ENCODE measurements at places on chromosomes 7 and 10. TPM values are rescaled to one million over a fixed set of nuclear protein-coding genes. Genes with fewer than 3 reads are reported as not detected.

TMEM196 gene
- not detected for total RNA-seq

SORBS1 gene
- 1.7 TPM for total RNA-seq

JAKMIP3 gene
- total RNA-seq = 0.09 TPM

RNF32 gene
- total RNA-seq = 0.83 TPM

CALCR gene
- not detected for total RNA-seq

HOXA10 gene
- total RNA-seq = not detected

HEPACAM2 gene
- 0.11 TPM for total RNA-seq

- no peak for DNase-seq
Measured at GRCh38 chr10:132002004-132002403, 20.3 kb upstream of the BNIP3 start.

DNA sequence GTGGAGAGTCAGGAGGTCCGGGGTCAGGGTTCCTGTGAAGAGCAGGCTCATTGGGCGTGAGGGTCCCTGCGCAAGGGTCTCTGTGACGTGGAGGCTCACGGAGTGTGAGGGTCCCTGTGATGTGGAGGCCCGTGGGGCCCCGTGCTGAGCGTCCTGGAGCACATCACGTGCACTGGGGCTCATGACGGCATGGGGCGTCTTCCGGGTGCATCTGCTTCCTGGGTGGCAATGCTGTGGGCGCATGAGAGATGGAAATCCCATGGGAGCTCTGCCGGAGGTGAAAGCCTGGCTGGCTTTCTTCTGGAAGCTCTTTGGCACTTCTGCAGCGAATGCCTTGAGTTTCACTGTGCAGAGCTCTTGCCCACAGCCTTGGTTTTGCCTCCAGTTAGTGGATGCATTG lies 71.4 kb downstream of the WDR37 start:
- no peak for DNase-seq

DNA sequence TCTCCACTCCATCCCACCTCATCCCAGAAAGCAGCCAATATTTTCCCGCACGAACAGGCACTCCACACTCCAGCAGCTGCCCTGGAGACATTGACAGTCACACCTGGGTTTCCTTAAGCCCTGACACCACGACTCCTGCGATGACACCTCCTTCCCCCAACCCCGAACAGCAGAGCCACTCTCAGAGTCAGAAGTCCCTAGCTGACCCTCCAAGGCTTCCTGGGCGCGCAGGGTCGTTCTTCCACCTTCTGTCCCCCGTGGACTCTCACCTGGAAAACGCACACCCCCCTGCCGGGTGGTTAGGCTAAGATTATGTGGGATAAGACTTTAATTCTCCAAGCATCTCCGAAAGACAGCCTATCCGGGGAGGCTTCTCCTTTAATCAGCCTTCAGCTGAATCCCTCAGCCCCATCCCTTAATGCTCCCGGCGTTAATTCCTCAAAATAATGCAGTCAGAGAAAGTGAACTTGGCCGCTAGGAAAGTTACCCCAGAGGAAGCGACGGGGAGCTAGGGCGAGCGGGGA lies 1.1 kb downstream of the DENND11 start:
- DNase-seq = peak; percentile 13

DNA sequence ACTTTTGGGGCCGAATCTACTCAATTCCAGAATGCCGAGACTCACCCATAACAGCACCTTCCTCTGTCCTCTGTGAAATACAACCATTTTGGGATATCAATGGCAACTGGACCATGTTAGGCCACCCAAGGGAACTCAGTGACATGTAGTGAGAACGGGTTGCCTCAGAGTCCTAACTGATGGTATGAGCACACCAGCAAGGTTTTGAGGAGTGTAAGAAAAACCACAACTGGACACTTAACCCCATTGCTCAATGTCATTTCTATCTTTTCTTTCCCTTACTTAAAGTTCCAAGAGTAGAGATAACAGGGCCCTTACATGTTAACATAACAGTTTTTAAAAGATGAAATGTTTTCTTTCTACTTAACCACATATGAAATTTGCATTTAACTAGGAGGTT lies 67.1 kb downstream of the TNS3 start:
- no peak for DNase-seq

DNA sequence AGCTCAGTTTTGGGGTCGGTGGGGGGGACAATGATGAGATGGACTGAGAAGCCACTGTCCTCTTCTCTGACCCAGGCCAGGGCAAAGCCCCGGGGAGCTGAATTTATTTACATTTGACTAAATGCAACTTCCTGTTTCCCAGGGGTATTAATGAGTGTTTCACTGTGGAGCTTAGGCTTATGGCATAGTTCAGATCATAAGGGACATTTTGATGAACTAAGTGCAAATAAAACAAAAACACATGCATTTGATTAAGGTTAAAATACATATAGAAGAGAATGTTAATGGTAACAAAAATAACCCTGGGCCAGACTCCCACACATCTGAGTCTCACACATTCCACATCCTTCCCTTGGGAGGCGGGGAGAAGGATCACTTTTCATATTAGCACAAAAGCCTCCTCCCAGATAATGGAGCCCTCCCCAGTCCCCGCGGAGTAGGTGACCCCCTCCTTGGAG lies 320.6 kb downstream of the FRMD4A start:
- no peak for DNase-seq

- no peak for DNase-seq
Measured at GRCh38 chr10:86950349-86950748, 7.1 kb downstream of the MMRN2 start.

DNA sequence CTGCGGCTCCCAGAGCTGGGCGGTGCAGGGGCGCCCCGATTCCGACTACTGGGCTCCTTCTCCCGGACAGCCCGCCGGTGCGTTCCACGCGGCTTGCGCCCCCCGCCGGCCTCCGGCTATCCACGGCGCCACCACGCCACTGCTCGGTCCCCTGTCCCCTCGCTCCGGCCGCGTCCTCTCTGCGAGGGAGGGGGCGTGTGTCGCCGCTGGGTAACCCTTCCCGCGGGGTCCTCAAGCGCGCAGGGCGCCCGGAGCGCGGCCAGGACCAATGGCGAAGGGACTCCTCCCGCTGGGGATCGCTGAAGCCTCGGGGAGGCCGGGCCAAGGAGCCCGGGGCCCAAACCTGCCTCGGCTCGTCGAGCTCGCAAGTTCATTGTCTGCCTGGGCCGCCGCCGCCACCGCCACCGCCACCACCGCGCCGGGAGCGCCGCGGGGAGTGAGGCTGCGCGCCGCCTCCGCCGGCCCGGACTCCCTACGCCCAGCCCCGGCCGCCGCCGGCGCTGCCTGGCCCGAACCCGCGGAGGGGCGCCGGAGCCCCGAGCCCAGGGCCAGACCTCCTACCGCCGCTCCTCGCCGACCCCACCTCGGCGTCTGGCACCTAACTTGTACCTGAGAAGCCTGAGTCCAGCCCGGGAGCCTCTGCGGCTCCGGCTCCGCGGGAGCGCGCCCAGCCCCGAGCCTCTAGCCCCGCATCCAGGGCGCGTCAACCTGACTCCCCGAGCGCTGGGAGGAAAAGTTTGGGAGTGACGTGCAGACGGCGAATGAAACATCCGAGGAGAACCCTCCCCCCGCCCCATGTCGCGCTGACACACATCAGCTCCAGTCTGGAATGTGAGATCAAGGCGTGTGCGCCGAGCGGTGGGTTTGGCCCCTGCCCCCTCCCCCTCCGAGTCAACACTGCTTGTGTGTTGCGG lies at the start of gene CHST15:
Gene CHST15 (minus strand): TSS at position 739 of the 914 bp plus-strand sequence. CDS start 47,386 bp downstream, outside the sequence.
- no peak for DNase-seq

DNA sequence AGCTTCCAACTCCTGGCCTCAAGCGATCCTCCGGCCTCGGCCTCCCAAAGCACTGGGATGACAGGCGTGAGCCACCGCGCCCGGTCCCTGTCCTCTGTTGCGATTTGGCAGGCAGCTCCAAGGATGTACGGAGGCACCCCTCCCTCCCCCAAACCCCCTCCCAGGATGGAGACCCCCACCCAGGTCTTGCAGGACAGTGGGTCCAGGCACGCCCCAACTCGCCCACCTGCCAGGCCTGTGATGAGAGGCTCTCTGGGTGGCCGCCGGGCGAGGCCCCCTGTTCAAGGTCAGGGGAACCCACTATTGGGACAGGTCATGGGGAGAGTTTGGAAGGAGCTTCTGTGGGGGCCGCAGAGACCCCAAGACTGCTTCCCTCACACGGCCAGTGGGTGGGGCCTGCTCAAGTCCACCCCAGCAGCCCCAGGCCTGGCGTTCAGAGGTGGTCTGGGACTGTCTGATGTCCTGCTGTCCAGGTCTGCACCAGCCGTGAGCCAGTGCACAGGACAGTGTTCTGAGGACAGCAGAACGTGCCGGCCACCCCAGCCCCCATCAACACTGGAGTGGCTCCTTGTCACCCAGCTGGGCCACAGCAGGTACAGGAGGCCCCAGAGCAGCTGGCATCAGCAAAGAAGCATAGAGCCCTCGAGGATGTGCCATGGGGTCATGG lies 2.5 kb downstream of the ADAP1 start:
- DNase-seq = peak; percentile 43

DNA sequence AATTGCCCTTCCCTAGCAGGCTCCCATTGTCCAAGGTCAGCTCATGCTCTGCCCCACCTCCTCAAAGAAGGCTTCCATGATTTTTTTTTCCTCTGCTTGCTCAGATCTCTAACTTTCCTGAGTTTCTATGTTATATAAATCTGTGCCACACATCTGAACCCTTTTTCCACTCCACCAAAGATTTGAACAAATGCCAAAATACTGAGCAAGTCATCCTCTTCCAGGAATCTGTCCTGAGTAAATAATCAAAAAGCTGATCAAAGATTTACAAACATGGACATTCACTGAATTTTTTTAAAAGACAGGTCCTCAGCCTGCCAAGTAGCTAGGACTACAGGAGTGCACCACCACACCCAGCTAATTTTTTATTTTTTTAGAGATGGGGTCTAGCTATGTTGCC lies 102.8 kb upstream of the ARID5B start:
- no peak for DNase-seq
